NCI-H510A (cell line): ENCODE measurements at places on chromosomes 5 and 9.

GRCh38 chr9:97900738-97901565 is 21.3 kb downstream of the TRMO start:
- no peak for DNase-seq

- DNase-seq = no peak
Measured at GRCh38 chr5:9437741-9438240, 108.1 kb downstream of the SEMA5A start.

GRCh38 chr9:69757996-69758675 is 1.7 kb downstream of the PTAR1 start:
- no peak for DNase-seq

DNA sequence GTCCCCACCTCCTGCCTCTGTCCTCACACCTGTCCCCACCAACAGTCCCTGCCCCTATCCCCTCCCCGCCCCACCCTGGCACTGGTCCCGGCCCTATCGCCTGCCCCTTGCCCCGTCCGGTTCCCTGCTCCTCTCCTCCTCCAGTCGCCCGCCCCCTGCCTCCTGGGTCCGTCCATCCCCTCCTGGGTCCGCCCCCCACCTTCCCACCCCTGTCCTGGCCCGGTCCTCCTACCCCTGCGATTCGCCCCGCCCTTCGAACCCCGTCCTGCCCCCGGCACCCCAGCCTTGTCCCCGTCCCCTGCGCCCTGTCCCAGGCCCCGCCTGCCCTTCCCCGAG is 372 bp downstream of the EDF1 start:
- DNase-seq = no peak

DNA sequence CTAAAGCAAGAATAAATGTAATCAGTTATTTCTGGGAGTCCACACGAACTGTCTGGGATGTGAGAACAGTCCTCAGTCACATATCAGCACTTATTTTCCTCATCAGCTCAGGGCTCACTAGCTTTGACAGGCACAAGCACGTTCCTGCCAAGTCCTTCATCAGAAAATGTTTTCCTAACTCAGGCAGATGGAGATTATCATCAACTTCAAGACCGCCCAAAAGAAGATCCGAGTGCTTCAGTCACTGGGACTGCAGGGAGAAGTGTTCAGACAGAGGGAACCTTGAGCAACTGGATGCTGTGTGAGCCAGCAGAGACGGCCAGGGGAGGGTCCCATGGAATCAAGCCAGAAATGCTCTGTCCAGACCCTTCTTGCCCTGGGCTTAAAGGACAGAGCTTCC is 189.4 kb downstream of the NXNL2 start:
- no peak for DNase-seq

DNA sequence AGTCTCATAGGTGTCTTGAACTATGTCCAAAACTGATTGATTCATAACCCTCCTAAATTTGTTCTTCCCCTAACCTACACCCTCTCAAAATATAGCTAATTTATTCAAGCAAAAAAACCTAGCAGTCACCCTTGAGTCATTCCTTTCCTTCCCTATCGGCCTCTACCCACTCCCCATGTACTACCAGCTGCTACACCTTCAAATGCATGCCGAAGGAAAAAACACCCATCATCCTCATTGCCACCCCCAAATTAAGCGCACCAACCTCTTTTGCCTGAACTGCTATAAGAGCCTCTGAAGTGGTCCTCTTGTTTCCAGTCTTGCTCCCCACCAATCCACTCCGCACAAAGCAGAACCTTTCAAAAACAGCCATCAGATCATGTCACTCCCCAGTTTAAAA is 12.6 kb downstream of the LIFR start:
- no peak for DNase-seq

- DNase-seq = no peak
Measured at GRCh38 chr5:523441-524222, 617 bp downstream of the SLC9A3 start.

GRCh38 chr9:127773272-127773671 is 5.2 kb downstream of the SH2D3C start:
- no peak for DNase-seq

- no peak for DNase-seq
Measured at GRCh38 chr5:73450672-73451223, 2.2 kb upstream of the FOXD1 start.

DNA sequence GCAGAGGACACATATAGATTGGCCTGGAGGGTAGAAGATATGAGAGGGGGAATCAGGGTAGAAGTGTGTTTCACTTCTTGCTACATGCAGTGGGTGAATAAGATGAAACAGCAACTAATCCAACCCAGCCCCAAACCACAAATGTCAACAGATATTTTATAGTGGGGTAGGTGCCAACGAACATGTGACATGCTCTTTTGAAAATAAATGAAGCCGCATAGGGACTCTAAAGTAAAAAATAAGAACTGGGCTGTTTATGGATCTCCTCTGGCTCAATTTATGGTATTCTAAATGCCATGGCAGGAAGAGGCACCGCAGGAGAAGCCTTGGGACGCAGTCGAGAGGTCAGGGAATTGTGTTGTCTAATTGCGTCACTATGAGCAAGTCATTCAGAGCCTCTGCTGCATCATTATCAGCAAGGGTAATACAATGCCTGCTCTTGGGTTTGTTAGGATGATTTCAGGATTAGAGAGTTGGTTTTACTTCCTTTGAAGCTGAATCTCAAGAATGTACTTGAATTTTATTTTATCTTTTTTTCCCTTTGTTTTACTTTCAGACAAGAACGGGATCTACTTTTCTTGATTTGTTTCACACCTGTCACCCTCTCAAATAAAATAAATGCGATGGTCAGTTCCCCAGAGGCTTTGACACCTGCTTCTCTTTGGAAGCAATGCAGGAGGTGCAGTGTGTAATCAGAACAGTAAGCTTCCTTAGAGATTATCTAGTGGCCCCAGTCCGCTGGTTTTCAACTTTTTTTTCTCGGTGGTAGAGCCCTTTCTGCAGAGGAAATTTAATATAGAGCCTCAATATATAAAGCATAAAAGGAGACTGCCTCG is 375.6 kb upstream of the CLINT1 start:
- DNase-seq = no peak

DNA sequence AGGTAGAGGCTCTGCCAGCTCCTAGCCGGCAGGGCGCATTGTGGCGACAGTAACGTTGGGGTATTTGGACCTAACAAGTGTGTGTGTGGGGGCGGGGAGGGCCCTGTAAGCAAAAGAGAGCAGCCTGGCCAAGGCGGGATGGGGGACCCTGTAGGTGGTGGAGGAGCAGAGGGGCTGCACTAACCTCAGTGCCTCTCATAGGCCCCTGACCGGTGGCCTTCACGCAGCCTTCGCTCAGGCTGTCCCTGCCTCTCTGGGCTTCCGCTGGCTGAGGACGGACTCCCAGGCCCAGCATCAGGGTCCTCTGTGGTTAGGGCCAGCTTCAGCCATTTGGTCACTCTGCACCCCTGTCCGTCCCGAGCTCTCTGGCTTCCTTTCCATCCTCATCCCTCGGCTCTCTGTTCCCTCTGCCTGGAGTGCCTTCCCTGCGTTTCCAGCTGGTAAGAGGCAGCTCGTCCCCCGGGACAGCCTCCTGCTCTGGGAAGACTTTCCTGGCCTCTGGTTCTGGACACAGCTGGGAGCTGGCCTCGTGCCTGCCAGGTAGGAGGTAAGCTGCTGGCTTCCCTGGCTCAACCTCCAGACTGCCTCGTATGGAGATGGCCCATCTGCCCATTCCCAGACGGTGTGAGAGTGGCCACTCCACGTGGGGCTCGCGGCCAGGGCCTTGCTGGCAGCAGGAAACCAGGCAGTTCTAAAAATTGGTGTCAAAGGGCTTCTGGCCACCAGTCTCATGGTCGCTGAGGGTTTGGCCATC is 39.3 kb upstream of the PHYKPL start:
- no peak for DNase-seq

DNA sequence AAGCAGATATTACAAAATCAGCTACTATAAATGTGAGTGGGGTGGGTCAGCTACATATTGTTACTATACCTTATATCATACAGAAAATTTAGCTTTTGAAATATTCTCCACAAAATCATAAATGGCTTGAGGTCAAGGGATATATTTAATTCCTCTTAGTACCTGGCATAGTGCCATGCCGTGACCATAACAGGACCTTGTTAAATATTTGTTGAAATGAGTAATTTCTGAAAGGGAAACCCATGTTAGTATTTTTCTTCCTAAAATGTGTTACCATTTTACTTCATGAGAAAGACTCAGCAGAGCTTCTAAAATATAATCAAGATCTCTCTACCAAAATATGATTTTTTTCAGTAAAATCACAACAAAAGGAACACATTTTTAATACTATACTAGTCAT is 14.8 kb downstream of the ATP10B start:
- no peak for DNase-seq

GRCh38 chr9:90793729-90794128 is 7.9 kb upstream of the SYK start:
- DNase-seq = no peak

- DNase-seq = no peak
Measured at GRCh38 chr9:91074866-91075265, 273.2 kb downstream of the SYK start.

- DNase-seq = no peak
Measured at GRCh38 chr5:65874241-65874640, 52.1 kb upstream of the ERBIN start.

GRCh38 chr9:81077572-81077971 is 611.8 kb downstream of the TLE1 start:
- no peak for DNase-seq

GRCh38 chr5:149325166-149325735 is 20.0 kb upstream of the GRPEL2 start:
- no peak for DNase-seq

GRCh38 chr5:66284588-66285342 is 140.7 kb downstream of the SREK1 start:
- no peak for DNase-seq

- DNase-seq = no peak
Measured at GRCh38 chr9:128026773-128027541, 40.2 kb downstream of the NAIF1 start.

DNA sequence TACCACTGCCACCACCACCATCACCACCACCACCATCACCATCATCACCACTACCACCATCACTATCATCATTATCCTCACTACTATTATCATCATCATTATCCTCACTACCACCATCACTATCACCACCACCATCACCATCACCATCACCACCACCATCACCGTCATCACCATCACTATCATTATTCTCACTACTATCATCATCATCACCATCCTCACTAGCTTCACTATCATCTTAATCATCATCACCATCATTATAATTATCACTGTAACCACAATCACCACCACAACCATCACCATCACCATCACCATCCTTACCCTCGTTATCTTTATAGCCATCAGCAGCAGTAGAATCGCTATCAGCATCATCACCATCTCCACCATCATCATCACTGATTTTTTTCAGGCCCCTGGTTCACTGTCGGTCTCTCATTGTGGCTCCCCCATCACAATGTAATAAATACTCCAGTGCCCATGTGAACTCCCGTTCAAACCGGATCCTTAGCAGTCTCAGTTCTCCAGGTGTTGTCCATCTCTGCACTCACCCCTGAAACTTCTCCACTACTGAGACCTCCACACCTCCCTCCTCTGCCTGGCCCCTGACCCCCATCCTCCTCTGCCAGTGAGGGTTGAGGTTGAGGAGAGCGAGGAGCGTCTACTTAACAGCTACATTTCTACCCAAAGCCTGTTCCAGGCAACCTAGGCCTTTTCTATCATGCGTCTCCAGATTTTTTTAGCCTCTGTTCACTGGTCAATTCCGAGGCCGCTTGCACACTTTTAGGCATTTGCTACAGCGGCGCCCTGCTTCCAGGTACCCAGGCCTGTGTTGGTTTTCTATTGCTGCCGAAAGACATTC is 238.2 kb downstream of the PBX3 start:
- no peak for DNase-seq

- DNase-seq = no peak
Measured at GRCh38 chr9:99135456-99135855, 30.5 kb downstream of the TGFBR1 start.

- DNase-seq = no peak
Measured at GRCh38 chr9:117957267-117957666, 253.1 kb downstream of the TLR4 start.

- DNase-seq = peak; percentile 51
Measured at GRCh38 chr9:100426530-100427365, at the start of gene MSANTD3. Gene MSANTD3 (plus strand): TSS chr9:100427143. CDS start chr9:100441939, 14,796 bp downstream.

DNA sequence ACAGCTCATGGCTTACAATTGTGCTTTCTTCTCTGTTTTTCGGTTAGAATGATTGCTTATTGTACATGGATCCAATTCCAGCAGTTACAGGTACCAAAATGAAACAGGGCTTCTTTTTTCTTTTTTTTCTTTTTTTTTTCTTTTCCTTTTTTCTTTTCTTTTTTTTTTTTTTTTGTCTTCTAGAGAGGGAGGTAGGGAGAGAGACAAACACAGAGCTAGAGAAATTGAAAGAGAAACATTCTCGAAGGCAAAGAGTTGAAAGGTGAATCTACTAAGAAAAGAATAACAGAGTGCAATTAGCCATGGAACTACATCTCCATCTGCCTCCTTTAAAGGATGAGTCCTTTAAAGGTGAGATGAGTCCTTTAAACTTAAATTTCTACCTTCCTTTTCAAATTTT is 1.0 kb upstream of the EDIL3 start:
- DNase-seq = no peak

DNA sequence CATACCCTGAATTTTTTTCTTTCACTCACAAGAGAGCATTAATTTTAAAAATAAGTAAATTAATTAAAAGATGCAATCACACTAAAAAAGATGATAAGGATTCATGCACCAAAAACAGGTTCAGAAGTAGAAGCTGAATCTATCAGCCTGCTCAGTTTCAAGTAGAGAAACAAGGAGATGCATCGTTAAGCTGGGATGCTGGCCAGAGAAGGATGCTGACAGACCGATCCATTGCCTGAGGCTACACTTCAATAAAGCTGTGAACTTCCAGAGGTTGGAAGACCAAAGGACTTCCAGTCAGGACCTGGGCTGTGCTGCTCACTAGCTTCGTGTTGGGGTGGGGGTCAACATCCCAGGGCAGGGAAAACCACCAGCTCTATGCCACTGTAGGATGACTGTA is 457.7 kb downstream of the EFNA5 start:
- no peak for DNase-seq

GRCh38 chr5:176658817-176659511 is 11.7 kb downstream of the TSPAN17 start:
- DNase-seq = no peak

GRCh38 chr9:87973730-87974292 is 522 bp downstream of the CDK20 start:
- DNase-seq = no peak

GRCh38 chr5:81522571-81522970 is 128.6 kb upstream of the ACOT12 start:
- DNase-seq = no peak

GRCh38 chr5:88877826-88878225 is 5.2 kb downstream of the MEF2C start:
- no peak for DNase-seq

GRCh38 chr9:22005021-22005701 is 3.9 kb downstream of the CDKN2B start:
- DNase-seq = no peak

- DNase-seq = no peak
Measured at GRCh38 chr5:163913548-163913947, 408.1 kb downstream of the MAT2B start.

- no peak for DNase-seq
Measured at GRCh38 chr5:57338868-57339340, 143.7 kb downstream of the ACTBL2 start.

DNA sequence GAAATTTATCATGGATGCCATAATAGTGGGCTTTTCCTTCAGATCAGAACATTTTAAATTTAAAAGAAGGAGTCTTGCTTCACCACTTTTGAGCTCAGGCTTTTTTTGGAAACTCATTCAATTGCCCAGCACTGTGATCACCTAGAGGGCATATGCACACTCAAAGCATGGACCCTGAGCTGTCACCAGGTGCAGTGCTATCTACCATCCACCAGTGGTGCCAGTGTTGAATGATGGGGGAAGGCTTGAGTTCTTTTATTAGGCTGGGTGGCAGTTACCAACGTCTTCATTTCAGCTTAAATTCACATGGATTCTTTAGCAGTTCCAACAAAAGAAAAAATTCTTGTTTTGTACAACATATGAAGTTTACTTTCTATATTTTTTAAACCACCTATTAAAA is 164.1 kb downstream of the CFAP90 start:
- no peak for DNase-seq
